Mesothelial cell of epicardium (in vitro differentiated cells): ENCODE measurements at places on chromosomes 2 and 18.

GRCh38 chr18:74622072-74622471, 24.4 kb downstream of the ZNF407 start:
- DNase-seq: no peak
- H3K36me3 ChIP-seq: no peaks in the 10 kb centered on the region
- peaks cover 16% of the 10 kb centered on the region for H3K4me1 ChIP-seq
- no peak overlapping the region for H3K27ac ChIP-seq
- no peak overlapping the region for H3K4me3 ChIP-seq
- no peaks in the 10 kb centered on the region for H3K27me3 ChIP-seq

DNA sequence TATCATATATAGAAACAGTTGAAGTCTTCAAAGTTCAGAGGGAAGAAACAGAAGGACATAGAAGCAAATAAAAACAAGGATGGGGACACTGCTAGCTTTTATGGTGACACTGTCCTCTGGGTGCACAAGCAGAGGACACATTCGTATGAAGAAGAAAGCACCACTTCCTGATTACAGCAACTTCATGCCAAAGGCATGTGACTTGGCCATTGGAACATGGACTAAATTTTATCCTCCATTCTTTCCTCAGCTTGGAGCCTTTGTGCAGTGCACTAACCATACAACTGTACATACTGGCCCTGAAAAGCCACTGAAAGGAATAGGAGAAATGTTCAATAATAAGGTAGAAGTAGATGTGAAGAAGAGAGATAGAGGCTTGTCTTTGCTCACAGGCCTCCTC, 223.3 kb downstream of the MTX2 start:
- peaks cover 38% of the 10 kb centered on the region for H3K27me3 ChIP-seq
- no peak for DNase-seq
- H3K4me1 ChIP-seq: peaks cover 19% of the 10 kb centered on the region
- H3K36me3 ChIP-seq: no peaks in the 10 kb centered on the region
- H3K4me3 ChIP-seq: no peak overlapping the region

DNA sequence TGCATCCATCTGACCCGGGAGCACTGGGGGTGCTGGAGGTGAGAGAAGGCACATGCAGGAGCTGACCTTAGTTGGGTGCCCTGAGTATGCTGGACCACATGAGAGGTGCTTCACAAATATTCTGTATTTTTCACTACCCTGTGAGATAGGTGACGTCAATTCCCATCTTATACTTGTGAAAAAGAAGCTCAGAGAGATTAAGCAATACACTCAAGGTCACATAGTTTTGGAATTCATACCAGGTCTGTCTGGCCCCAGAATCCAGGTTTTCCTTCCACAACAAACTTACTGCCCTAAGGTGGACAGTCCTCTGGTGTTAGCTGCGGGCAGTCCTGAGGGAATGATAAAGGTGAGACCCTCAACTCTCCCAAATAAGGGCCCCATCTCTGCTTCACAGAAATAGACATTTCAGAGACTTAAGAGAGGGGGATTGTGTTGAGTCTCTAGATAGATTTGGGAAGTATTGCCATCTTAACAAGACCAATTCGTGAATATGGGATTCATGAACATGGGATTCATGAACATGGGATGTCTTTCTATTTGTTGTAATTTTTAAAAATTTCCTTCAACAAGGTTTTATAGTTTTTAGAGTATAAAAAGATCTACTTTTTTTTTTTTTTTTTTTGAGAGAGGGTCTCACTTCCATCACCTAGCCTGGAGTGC, 64.0 kb upstream of the SMAD7 start:
- no peak overlapping the region for H3K27ac ChIP-seq
- no peaks in the 10 kb centered on the region for H3K27me3 ChIP-seq
- peaks cover 34% of the 10 kb centered on the region for H3K4me1 ChIP-seq

- no peaks in the 10 kb centered on the region for H3K36me3 ChIP-seq
- no peaks in the 10 kb centered on the region for H3K27me3 ChIP-seq
- DNase-seq: no peak
These were observed 933.7 kb upstream of the LRATD1 start for GRCh38 chr2:13698847-13699246.

GRCh38 chr18:11468120-11468519, 141.3 kb upstream of the SLC35G4 start:
- no peaks in the 10 kb centered on the region for H3K27me3 ChIP-seq
- no peak for DNase-seq
- no peak overlapping the region for H3K27ac ChIP-seq
- peaks cover 4% of the 10 kb centered on the region for H3K4me1 ChIP-seq
- H3K4me3 ChIP-seq: no peak overlapping the region
